ENCODE measurements at places on chromosomes 1 and 21.

- no peak for DNase-seq
These were observed 5.0 kb upstream of the RWDD3 start for GRCh38 chr1:95229037-95229436.

DNA sequence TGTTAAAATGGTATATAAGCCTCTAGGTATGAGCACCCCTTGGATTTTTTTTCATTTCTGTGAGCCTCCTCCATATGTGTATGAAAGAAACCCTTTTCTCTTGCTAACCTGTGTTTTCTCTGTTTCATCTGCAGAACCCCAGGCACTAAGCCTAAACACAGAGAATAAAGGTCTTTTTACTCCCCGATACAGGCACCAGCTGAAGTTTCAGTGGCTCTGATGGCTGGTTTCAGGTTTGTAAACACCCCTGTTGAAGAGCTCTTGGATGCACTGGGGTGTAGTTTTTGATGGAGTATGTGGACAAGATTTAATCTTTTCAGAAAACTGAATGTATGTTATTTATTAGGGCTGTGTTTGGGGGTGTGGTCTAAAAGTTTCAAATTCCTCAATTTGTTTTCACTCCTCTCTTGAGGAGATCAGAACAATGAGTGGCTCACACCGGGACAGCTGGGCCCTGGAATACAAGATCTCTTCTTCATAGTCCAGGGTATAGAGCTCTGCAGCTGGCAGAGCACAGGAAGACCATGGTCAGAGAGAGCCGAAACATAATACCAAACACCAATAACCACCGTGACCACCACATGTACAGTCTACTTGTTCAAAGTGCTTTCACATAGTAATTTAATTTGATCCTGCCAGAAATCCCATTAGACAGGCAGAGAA lies 50.2 kb upstream of the VTCN1 start:
- DNase-seq, result no peak

GRCh38 chr1:235045034-235045690 lies 83.5 kb downstream of the TOMM20 start:
- no peak for DNase-seq

DNA sequence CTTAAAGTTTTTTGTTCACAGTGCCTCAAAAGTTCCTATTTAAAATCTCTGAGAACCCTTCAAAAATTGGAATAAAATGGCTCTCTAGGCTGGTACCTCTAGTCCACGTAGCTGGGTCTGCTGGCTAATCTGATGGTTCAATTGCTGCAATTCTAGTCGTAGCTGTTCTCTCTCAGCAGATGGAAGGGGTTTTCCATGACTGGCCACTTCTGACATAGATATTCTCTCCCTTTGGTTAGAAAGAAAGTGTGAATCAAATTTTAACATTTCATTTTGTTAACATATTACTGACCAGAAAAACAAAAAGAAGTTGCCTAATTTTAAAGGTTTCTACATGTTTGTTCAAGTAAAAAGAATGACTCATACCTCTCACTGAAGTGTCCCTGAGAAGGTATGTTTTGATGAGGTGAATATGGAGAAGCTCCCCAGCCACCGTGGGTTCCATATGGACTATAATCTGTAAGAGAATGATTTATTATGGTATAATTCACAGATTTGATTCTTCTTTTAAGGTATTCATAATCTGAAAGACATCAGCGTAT lies 29.3 kb upstream of the SERPINC1 start:
- DNase-seq, result no peak

DNA sequence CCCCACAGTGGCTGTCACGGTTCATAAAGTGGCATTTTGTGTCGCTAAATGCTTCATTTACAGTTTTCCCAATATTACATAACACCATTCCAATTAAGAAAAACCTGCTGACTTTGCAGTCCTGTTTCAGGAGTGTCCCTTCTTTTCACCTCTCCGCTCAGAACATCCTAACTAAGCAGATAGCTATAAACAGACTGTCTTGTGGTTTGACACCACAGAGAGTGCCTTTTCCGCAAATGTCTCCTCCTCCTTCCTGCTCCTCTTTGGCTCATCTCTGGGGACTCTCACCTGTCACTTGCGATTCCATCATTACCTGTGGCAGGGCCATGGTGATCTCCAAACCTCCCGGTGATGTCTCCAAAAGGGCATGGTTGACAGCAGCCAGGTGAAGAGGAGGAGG lies 119.0 kb downstream of the CNIH3 start:
- DNase-seq, result no peak

- DNase-seq, result no peak
These were observed 129.5 kb upstream of the DSCAM start for GRCh38 chr21:40976198-40977109.

- no peak for DNase-seq
These were observed 38.2 kb downstream of the ZBTB17 start for GRCh38 chr1:15937706-15938168.

- DNase-seq, result no peak
These were observed 9.4 kb upstream of the SESN2 start for GRCh38 chr1:28249866-28250295.

- no peak for DNase-seq
These were observed 6.2 kb downstream of the CEP104 start for GRCh38 chr1:3850857-3851256.

GRCh38 chr1:184615301-184615700 lies 139.4 kb downstream of the EDEM3 start:
- no peak for DNase-seq

- no peak for DNase-seq
These were observed 12.7 kb downstream of the DHCR24 start for GRCh38 chr1:54874079-54874830.

DNA sequence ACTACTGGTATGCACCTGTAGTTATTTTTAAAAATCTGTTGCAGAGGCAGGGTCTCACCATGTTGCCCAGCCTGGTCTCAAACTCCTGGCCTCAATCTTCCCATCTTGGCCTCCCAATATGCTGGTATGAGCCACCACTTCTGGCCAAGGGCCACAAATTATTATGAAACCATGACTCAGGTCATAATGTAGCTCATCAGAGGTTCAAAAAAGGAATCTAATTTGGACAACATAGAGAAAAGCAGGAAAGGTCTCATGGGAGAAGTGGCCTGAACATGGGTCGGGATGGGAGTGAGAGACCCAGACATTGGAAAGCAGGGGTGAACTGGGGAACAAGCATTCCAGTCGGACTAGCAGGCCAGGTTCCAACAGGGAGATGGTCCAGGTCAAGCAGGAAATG lies 45.2 kb upstream of the C1orf198 start:
- no peak for DNase-seq

GRCh38 chr21:25956993-25957714 lies 213.4 kb downstream of the APP start:
- no peak for DNase-seq
